ENCODE measurements at places on chromosomes 12 and 14.

DNA sequence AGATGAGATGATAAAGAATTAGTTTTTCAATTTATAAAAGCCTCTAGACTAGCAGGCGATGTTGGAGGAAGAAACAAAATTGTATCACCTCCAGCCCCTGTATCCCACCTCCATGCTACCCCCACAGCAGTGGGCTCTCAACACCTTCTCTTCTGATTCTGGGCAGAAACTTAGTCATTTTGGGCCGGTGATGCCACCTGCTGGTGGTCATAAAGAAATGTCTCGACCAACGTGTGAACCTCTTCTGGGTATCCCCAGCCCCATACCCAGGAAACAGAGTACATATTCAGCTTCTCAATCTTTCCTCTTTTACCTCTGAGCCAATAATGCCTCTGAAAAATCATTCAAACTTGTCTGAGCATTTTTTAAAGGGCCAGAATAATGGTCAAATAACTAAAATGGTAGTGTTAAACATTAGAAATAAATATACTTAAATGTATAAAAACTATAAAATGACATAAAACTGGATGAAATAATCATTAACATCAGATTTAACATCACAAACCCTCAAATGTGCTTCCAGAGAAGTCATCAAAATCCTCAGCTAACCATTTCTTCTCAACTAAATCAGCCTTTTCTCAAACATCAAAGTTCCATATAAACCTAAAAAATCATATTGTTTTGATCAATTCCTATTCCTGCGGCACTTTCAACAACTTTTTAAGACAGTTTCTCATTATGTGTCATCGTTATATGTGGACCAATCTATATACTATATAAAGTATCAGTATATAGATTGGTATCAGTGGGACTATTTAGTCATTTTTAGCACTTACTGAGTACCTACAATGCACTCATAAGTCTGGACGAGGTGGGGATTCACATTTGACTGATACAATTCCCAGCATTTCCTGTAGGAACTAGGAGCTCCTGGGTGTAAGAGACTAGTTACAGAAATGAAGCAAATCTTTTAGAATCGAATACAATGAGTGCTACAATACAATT is 69.4 kb downstream of the ATXN2 start:
- DNase-seq = peak; percentile 22

DNA sequence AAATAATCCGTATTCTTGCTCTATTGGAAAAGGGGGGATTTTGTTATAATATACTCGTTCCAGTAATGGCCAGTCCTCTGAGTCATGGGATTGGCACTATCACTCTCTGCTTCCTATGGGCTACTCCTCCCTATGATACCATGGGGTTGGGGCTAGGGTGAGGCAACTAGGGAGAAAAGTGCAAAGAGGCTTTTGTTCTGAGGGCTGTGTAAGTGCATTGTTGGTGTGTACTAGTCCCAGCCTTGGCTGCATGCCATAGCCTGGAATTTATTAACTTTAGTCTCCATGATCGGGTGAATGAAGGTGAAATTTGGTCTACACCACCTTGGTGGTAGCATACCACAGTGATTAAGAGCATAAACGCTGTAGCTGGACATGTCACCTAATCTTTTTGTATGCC is 247.6 kb downstream of the RPAP3 start:
- DNase-seq = no peak

DNA sequence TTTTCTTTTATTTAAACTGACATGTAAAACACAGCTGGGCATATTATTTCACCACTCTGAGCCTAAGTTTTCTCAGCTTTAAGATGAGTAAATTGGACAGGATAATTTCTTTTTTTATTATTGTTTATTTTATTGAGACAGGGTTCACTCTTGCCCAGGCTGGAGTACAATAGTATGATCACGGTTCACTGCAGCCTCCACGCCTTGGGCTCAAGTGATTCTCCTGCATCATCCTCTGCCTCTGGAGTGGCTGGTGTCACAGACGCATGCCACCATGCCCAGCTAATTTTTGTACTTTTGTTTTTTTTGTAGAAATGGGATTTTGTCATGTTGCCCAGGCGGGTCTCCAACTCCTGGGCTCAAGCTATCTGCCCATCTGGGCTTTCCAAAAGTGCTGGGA is 12.7 kb downstream of the BMAL2 start:
- DNase-seq = no peak

DNA sequence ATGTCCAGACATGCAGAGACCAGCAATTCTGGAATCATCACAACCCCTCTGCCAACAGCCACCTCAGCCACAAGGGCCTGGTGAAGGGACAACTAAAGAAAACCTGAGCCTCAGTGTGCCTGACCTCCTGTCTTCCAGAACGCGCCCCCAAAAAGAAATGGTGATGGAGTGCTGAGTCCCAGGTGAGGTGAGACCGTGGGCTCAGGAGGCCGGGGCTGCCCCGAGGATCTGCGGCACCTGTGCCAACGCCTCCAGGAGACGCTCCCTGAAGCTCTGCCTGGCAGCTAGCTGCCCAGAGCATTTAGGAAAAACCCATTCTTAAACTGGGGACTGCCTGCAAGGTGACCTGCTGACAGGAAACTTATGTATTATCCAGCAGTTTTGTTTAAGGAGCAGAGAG is 51.2 kb downstream of the CDC42BPB start:
- no peak for DNase-seq

GRCh38 chr12:31647086-31647491 is 12.4 kb upstream of the ETFBKMT start:
- no peak for DNase-seq

GRCh38 chr14:63673255-63673654 is 31.6 kb upstream of the WDR89 start:
- no peak for DNase-seq

- no peak for DNase-seq
Measured at GRCh38 chr14:45709541-45709940, 456.5 kb upstream of the MIS18BP1 start.

GRCh38 chr12:131112700-131113290 is 159.1 kb downstream of the ADGRD1 start:
- no peak for DNase-seq

DNA sequence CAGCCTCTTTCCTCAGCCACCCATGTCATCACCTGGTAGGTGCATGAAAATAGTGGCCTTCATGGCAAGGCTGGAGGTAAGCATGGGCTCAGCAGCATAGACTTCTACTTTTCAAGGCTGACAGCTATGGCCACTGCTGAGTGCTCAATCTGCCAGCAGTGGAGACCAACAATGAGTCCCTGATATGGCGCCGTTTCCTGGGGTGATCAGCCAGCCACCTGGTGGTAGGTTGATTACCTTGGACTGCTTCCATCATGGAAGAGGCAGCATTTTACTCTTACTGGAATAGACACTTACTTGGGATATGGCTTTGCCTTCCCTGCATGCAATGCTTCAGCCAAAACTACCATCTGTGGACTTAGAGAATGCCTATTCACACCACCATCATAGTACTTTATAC is 39.5 kb upstream of the USP44 start:
- DNase-seq = no peak

DNA sequence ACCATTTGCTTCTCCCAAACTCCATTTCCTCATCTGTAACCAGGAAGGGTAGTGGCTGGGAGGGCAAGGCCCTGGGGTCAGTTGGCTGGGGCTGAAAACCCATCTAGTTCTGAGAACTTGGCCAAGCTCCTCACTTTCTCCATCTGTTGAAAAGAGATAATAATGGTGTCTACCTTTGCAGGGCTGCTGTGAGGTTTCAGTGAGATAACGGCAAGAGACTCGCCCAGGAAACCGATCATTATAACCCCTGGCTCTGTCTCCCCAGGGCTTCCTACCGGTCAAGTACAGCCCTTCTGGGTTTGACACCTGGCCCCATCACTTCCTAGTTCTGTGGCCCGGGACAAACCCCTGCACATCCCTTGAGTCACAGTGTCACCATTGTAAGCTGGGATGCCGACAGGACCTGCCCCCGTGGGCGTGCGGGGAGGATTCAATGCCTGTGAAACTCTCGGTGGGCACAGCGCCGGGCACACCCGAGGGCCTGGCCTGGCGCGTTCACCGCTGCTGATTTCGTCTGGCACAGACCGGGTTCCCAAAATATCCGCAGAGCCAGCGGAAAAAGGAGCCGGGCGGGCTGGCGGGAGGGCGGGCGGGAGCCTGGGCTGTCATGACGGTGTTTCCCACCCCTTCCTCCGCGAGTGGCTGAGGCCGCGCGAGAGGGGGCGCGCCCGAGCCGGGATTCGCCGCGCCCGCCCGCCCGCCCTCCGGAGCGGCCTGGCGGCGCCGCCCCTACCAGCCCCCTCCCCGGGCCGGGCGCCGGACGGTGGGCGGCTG is 4.4 kb downstream of the KMT5A start:
- peak; percentile 61 for DNase-seq

- DNase-seq = no peak
Measured at GRCh38 chr14:35509846-35510245, 24.1 kb upstream of the INSM2 start.

- DNase-seq = no peak
Measured at GRCh38 chr12:103557628-103558010, 29.5 kb upstream of the STAB2 start.

GRCh38 chr14:22928237-22929103 is 706 bp downstream of the PRMT5 start:
- no peak for DNase-seq

DNA sequence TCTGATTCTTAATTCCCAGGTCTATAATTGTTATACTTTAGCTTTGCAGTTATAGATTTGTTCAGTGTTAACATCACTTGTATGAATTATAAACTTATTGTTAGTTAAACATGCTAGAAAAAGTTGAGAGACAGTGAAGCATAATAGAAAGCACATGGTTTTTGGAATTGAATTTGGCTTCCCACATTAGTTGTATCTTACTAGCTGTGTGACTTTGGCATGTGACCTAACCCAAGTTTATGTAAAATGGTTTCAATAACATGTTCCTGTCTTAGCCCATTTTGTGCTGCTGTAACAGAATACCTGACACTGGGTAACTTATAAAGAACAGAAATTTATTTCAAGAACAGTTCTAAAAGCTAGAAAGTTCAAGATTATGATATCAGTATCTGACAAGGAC is 146.3 kb downstream of the PDE3A start:
- no peak for DNase-seq

DNA sequence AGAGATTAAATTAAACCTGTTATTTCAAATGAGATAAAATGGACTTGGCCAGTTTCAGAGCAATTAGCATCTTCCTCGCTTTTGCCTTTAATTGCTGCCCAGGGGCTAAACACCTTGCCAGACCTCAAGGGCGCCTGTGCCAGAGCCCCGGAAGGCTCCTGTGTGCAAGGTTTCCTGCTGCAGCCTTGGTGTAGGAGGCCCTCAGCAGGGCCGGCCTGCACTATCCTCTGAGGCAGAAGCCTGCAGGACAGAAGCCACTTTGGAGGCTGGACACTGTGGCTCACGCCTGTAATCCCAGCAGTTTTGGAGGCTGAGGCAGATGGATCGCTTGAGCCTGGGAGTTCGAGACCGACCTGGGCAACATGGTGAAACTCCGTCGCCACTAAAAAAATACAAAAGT is 150.4 kb downstream of the CALM1 start:
- no peak for DNase-seq

GRCh38 chr14:104315625-104316024 is 177.2 kb downstream of the KIF26A start:
- DNase-seq = no peak
